NCI-H1436 (cell line): ENCODE measurements at places on chromosomes 4 and X.

GRCh38 chrX:132384301-132384700 lies 104.5 kb downstream of the MBNL3 start:
- no peak for DNase-seq

- DNase-seq: no peak
Observed at GRCh38 chr4:102344520-102344953, 745 bp downstream of the SLC39A8 start.

DNA sequence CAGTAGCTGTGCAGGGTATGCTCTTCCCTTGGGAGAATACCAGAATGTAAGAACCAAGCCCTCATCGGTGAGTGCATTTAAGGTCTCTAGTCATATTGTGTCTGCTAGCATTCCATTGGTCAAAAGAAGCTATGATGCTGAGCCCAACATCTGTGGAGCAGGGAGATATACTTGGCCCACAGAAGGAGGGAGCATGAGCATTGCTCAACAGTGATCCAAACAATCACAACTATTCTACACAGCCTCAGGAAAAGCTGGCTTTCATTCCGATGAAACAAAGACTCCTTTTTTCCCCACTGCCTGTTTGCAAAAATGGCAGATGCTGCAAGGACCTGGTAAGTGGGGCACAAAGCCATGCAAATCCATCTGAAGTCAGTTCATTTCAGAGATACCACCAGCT lies 80.6 kb upstream of the DHX15 start:
- no peak for DNase-seq

- DNase-seq: no peak
Observed at GRCh38 chrX:131445955-131446354, 97.9 kb upstream of the OR13H1 start.

DNA sequence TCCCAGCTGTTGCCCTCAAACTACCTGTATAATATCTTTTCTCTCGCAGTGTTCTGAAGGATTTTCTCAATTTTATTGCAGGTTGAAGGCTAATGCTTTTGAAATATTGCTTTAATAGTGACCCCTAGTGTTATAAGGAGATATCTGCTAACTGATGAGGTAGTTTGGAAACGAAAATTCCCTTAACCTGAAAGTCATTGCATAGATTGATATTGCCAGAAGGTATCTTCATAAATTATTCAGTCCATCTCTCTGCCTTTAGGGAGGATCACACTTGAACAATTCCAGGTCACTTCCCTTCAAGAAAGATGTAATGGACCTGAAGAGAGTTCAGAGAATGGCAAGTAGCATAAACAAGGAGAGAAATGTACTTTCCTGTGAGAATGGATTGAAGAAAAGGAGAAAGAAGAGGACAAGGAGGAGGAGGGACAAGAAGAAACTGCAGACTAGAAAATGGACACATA lies 44.1 kb downstream of the TIGD4 start:
- DNase-seq: peak; percentile 33

DNA sequence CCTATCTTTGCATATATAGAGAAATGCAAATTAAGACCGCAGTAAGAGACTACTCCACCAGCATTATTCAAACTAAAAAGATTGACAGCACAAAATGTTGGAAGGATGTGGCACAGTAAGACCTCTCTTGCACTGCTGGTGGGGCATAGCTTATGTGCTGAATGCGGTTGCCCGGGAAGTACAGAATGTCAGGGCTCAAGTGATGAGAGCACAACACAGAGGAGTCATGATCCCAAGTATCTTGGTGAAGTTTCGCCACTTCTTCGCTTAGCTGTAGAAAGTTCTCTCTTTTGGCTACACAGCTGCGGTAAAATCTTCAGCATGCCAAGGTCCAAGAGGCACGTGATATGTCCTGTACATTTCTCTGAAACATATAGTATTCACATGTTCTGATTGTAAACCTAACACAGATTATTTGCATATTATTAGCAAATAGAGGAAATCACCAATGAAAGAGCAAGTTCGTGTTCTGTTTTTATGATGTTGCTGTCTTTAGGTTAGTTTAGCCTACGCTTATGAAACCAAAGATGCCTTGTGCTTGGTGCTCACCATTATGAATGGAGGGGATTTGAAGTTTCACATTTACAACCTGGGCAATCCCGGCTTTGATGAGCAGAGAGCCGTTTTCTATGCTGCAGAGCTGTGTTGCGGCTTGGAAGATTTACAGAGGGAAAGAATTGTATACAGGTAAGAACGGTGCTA lies 55.0 kb downstream of the HTT-AS start:
- no peak for DNase-seq

DNA sequence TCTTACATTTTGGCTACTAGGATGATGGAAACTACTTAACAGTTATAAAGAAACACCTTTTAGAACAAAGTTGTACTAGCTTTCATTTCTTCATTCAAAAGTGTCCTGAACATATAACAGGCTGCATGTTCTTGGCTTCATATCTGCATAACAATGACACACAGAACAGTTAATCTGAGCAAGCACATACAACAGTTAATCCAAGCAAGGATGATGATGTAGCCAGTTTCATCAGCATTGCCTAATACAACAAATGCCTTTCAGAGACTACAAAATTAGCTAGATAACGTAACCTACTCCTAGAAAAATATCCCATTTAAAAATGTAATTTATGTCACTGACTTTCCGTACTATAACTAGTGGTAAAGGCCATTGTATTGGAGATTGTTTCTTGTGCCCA lies 182.1 kb downstream of the SCFD2 start:
- DNase-seq: no peak

DNA sequence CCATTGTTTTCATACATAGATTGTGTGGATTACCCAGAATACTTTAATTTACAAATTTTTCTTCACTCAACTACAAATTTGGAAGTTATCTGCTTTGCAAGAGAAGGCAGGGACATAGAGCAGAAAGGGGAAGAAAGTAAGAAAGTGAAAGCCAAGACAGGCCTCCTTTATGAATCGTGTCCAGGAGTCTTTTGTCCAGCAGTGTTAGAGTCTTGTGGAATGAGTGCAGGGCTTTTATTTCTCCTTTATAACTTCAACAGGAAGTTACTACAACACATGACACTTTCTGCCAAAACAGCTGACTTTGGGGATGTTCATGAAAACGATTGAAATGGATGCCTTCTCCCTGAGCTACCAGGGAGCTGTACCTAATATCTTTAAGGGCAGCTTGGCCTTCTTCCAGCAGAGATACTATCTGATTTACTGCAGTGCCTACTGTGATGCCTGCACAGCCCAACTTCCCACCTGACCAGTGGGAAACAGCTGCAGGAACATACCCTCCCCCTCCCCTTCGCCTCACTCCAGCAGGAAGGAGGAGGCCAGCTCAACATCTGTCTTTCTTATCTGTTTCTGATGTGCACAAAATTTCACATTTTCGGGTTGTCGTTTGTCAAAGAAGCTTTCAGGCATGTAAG lies 557.7 kb upstream of the SLIT2 start:
- DNase-seq: no peak

- no peak for DNase-seq
Observed at GRCh38 chr4:111806331-111806730, 338.9 kb upstream of the FAM241A start.

DNA sequence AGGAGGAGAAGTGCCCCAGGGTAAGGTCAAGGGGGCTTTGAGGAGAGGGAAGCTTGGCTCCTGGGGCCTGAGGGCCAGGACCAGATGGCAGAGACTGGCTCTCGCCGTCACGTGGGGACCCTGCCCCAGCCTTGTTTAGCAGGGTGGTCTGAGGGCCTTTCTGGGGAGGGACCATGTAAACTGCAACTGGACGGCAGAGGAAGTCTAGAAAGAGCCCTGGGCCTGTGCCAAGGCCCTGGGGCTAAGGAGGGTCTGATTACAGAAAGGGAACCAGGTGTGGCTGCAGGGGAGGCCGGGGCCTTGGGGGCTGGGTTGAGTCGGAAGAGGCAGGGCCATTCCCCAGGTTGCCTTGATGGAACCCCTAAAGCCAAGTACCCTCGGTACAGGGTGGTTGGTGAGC lies 1.8 kb upstream of the HGFAC start:
- no peak for DNase-seq

- no peak for DNase-seq
Observed at GRCh38 chr4:179372746-179373145, 1930.5 kb upstream of the AGA start.

GRCh38 chrX:42149765-42150164 lies 226.4 kb upstream of the CASK start:
- DNase-seq: no peak
